ENCODE measurements at places on chromosomes 4 and X.

DNA sequence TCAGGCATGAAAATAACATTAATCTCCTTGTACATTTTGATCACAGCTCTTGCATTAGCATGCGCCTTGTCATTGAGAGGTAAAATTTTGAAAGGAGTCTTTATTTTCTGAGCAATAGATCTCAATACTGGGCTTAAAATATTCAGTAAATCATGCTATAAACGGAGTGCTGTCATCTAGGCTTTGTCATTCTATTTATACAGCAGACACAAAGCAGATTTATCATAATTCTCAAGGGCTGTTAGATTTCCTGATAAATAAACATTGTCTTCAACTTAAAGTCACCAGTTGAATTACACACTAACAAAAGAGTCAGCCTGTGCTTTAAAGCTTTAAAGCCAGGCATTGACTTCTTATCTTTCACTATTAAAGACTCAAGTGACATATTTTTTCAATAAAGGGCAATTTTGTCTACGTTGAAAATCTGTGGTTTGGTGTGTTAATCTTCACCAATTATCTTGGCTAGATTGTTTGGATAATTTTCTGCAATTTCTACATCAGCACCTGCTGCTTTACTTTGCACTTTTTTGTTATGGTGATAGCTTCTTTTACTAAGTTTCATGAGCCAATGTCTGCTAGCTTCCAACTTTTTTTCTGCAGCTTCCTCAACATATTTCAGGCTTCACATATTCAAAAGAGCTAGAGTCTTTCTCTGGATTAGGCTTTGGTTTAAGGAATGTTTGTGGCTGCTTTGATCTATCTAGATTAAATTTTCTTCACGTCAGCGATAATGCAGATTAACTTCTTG is 27.9 kb upstream of the UGT2B4 start:
- no peak for DNase-seq

GRCh38 chrX:41265615-41266014 is 68.3 kb upstream of the DDX3X start:
- DNase-seq = no peak

GRCh38 chr4:71195924-71196323 is 142.9 kb upstream of the SLC4A4 start:
- DNase-seq = no peak

- DNase-seq = no peak
Measured at GRCh38 chr4:122703868-122704267, 28.6 kb upstream of the BBS12 start.

- DNase-seq = no peak
Measured at GRCh38 chrX:19017271-19017670, 33.4 kb upstream of the PHKA2 start.

DNA sequence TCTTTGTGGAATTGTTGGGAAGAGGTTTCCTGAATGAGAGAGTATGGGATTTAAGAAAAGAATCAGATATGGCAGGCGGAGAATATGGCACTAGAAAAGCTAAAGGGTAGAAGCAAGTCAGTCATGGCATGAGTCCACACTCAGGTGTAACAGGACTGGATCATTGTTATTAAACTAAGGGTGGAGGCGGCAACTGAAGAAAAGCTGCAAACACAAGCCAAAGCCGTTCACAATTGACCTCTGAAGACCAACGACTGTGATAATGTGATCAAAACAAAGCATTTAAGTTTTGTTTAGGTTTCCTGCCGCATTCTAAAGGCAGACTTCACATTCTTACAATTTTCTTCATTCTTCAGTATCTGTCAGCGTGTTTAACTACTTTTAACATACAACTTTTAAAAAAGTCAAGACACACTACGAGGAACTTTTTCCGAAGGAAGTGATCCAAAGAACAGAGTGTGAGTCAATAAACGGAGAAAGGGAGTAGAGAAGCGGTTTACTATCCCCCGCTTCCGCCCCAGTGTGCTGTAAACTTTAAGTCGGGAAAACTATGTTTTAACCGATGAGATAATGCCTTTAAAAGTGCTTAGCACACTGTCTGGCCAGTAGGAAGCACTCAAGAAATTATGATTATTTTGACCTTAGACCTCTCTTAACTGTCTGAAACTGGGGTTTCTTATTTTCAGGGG is 909 bp upstream of the SLAIN2 start:
- DNase-seq = no peak

DNA sequence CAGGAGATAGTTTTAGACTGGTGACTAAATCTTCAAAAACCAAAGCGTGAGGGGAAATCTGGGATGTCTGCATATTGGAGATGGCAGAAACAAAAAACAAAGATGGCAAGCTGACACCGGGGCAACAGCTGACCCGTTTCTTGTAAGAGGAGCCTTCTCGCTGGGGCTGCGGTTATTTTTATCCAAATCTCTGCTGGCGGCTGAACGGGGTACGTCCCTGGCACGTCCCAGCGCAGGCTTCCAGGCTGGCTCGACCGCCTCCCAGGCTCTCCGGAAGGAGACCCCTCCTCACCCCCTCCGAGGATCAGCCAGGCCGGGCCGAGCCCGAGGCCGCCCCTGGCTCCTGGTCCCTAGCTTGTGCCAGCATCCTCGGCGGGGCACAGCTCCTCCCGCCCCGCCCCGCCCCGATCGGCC is 403 bp downstream of the SGCB start:
- DNase-seq = no peak

DNA sequence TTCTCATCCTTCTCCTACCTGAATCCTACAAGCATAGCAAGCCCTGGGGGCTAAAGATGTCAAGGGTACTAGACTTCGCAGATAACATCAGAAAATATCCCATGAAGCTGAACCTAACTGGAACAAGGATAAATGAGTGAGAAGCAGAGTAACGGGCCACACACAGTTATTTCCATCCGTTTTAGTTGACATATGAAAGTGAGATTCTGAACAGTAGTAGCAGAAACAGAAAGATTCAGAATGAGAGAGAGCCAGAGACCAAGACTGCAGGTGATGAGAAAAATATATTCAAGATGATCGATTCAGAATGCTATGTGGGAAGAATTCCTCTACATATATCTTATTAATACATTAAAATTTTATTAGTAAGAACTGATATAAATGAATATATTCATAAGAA is 165.1 kb downstream of the TSPAN5 start:
- DNase-seq = no peak

- DNase-seq = peak; percentile 21
Measured at GRCh38 chrX:54921427-54922021, 900 bp downstream of the TRO start.

DNA sequence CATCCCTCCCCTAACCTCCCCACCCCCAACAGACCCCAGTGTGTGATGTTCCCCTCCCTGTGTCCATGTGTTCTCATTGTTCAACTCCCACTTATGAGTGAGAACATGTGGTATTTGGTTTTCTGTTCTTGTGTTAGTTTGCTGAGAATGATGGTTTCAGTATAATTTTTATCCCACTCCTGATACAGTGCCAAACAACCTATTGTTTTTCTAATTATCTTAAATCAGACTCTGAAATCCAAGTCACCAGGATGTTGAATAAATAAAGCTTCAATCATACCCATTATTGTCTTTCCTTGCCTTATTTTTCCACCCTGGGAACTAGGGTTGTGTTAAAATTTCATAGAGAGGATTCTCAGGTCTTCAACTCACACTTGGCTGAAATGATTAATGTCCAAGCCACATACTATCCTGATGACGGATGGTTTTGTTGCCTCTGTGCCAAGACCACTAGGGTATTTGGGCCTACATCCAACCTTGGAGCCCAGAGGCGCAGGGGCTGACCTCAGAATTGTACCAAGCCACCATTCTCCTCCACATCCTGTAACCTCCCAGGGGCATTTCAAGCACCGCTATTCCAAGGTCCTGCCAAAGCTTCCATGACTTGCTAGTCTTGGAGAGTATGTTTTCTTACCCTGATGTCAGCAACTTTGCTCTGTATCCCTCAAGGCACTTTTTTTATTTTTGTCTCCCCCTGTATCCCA is 332.4 kb downstream of the ARHGAP24 start:
- DNase-seq = no peak

- no peak for DNase-seq
Measured at GRCh38 chr4:82515705-82516104, 46.1 kb downstream of the TMEM150C start.
